Spinal cord (tissue), 10 donors: ENCODE measurements at places on chromosomes 7 and 10. TPM values are rescaled to one million over a fixed set of nuclear protein-coding genes. Genes with fewer than 3 reads are reported as not detected.

GRCh38 chr10:36621346-36621745 is 504.1 kb upstream of the ANKRD30A start:
- no peak for DNase-seq

DNA sequence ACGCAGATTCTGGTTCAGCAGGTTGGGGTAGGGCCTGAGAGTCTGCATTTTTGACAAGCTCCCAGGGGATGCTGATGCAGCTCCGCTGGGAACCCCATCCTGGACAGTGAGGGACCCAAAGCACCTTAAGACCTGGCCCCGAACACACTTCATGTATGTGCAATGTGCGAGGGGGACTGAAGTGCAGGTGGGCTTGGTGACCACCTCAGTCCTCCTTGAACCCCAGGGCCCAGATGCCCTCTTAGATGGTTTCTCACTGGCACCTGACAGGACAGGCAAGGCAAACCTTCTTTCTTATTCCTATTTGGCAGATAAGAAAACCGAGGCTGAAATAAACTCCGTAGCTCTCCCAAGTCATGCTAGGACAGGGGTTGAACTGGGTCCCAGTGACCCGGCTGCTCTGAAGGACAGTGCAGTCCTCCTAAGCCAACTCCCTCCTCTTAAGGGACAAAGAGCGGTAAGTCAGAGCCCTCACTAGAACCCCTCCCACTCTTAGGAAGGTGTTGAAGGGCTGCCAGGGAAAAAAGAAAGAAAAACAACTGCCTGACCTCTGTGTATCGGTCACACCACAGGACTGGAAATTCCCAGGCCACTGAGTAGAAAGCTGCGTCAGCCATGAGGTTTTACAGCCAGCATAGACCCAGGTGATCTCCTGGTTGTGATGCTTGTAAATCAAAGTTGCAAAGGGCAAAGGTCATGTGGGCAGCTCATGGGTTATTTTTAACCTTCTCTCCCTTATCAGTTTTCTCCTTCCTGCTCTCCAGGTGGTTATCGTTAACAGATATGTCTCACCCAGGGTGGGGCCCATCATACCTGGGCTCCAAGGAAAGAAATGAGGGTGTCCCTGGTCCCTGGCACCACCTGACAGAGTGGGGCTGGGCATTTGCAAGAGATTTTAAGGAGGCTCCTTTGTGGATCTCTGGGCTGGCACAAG is 90.9 kb upstream of the SMNDC1 start:
- DNase-seq, result no peak

DNA sequence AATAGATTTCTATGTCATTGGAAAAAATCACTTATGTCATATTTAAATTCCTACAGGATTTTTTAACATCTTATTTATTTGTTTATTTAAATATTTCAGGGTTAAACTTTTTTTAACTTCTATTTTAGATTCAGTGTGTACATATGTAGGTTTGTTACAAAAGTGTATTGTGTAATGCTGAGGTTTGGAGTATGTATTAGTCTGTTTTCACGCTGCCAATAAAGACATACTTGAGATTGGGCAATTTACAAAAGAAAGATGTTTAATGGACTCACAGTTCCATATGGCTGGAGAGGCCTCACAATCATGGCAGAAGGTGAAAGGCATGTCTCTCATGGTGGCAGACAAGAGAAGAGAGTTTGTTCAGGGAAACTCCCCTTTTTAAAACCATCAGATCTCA is 65.4 kb downstream of the MGAM2 start:
- no peak for DNase-seq

The GHRHR gene
- total RNA-seq, result 2.7 TPM

The NRCAM gene
- 198 TPM for total RNA-seq
